ENCODE measurements at places on chromosomes 2 and 18.

GRCh38 chr2:97769308-97769707, 55.9 kb downstream of the ZAP70 start:
- no peak for DNase-seq

- no peak for DNase-seq
These were observed 33.1 kb upstream of the DNMT3A start for GRCh38 chr2:25374827-25375226.

GRCh38 chr2:210337159-210337558, 22.2 kb upstream of the MYL1 start:
- no peak for DNase-seq

GRCh38 chr18:22604390-22604985, 186.8 kb upstream of the CTAGE1 start:
- peak; percentile 44 for DNase-seq

- DNase-seq: no peak
These were observed 70.8 kb downstream of the SPRED2 start for GRCh38 chr2:65361623-65362022.

- no peak for DNase-seq
These were observed 1627.7 kb downstream of the LRP1B start for GRCh38 chr2:140502951-140503630.

GRCh38 chr2:161998857-161999256, 75.2 kb downstream of the DPP4 start:
- no peak for DNase-seq

GRCh38 chr18:76875390-76876325, 53.3 kb downstream of the ZNF236 start:
- DNase-seq: peak; percentile 10

DNA sequence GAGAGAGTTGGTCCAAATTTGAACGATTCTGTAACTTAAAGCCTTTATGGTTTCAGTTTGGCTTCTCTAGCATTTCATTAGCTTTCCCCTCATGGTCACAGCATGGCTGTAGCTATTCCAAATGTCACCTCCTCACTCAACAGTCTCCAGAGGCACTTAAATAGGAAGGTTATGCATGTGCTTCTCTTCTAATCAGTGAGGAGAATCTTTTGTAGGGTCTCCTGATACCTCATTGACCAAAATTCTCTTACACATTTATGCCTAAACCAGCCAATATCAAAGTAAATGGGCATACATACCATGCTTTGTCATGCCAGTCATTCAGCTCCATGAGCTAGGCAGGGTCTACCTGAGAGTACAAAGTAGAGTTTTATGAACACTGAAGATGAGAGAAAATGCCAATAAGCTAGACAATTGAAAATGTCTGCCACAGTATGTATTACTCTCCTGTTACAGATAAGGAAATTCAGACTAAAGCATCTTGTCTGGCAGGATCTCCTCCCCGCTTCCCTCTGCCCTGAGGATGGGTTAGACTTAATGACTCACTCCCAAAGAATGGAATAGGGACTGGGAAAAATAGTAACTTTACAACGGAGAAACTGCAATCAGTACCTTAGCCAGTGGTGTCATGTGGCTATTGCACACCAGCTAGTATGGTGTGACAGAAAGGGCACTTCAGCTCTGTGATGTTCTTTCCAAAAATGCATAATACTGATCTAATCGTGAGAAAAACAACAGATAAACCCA, 15.4 kb downstream of the DSG2 start:
- no peak for DNase-seq
